ENCODE measurements at places on chromosomes 1 and 21.

DNA sequence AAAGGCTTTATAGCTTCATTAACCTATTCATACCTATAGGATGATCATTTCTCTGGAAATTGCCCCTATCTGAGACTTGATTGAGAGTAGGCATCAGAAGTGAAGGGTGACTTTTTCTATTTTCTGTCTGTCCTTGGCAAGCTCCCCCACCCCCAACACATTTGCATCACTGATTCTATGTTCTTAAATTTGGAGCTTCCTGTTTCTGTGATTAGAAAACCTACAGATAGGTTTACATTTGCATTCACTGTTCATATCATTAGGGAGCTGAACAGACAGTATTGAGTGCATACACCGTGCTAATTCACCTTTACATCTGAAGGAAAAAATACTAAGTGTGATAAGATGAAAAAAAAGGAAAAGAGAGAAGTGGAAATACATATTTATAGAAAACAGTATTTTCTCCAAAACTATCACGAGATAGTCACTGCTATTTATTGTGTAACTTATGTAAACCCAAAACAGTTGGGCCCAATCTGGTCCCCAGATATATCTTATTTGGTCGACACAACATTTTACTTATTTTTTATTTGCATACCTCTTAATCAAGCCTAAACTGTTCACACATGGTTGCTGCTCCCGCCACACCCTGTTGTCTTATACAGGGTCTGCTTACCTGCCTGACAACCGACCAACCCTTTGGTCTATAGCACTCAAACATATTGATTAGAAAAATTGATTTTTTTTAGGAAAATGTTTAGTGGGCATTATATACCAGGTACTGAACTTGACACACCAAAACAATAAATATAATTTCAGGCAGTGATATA is 218.8 kb downstream of the NTNG1 start:
- no peak for DNase-seq

- DNase-seq: no peak
Measured at GRCh38 chr1:23357138-23357908, 12.3 kb downstream of the ZNF436 start.

GRCh38 chr1:153962088-153963029 is 978 bp downstream of the SLC39A1 start:
- DNase-seq: peak; percentile 55

DNA sequence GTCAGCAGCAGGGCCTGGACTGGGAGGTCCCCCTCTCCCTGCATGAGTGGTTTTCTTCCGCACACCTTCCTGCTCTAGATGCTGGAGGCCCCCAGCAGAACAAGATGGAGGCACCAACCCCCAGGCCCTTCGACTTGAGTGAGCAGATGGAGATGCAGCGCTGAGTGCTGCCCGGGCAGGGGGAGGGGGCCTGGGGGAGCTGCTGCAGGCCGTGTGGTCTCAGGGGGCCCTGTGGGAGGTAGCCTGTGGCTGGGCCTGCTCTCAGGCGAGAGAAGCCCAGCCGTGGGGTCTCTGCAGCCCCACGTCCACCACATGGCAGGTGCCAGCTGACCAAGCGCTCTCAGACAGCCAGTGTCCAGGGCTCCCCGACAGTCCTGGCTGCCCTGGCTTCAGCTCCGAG is 1.2 kb upstream of the FAAP20 start:
- no peak for DNase-seq

GRCh38 chr1:71823708-71824305 is 458.5 kb downstream of the NEGR1 start:
- DNase-seq: no peak

GRCh38 chr1:9438431-9439073 is 100.7 kb upstream of the SLC25A33 start:
- peak; percentile 35 for DNase-seq

GRCh38 chr1:84253036-84253435 is 48.5 kb upstream of the SAMD13 start:
- no peak for DNase-seq

DNA sequence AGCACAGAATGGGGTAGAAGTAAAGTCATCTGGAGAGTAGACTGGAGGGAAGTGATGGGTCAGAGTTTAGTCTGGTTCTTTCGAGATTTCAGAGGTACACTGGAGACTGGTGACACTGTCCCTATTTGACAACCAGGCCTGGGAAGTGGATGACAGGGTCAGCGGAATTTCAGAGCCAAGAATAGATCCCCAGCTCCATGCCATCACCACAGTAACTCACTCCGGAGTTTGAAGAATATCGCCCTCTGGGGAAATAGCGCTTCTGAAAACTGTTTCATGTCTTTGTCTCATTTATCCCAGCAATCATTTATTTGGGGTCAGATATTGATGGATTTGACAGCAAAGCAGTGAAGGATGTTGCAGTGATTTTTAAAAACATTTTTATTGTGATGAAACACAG is 7.6 kb upstream of the NFASC start:
- peak; percentile 24 for DNase-seq

Measured in C1 segment of cervical spinal cord (tissue), 14 donors.